Smooth muscle cell of the umbilical artery (primary cell): ENCODE measurements at places on chromosomes 1 and 21. TPM values are rescaled to one million over a fixed set of nuclear protein-coding genes. Genes with fewer than 3 reads are reported as not detected.

The ERICH3 gene
- 0.05 TPM in 1 of 2 replicates, not detected in the other for total RNA-seq

The AMY2A gene
- total RNA-seq, result not detected in 2 replicates

The PDE4B gene
- 7.6 and 15.1 TPM in 2 replicates for total RNA-seq

The TAL1 gene
- under 0.01 TPM in 1 of 2 replicates, not detected in the other for total RNA-seq

The IQGAP3 gene
- 1.5 and 14.8 TPM in 2 replicates for total RNA-seq

The FAM177B gene
- total RNA-seq, result not detected in 2 replicates
